Mesenteric fat pad (tissue), 1 donor: ENCODE measurements at places on chromosomes 7 and 10. TPM values are rescaled to one million over a fixed set of nuclear protein-coding genes. Genes with fewer than 3 reads are reported as not detected.

Gene PNLIP
- 1.5 TPM for total RNA-seq

Gene R3HCC1L
- total RNA-seq, result 7.2 TPM

Gene ZPBP
- not detected for total RNA-seq

Gene TMEM229A
- total RNA-seq, result not detected

Gene GNAT3
- not detected for total RNA-seq

Gene OR2A12
- total RNA-seq, result not detected

Gene ADO
- 18.5 TPM for total RNA-seq

DNA sequence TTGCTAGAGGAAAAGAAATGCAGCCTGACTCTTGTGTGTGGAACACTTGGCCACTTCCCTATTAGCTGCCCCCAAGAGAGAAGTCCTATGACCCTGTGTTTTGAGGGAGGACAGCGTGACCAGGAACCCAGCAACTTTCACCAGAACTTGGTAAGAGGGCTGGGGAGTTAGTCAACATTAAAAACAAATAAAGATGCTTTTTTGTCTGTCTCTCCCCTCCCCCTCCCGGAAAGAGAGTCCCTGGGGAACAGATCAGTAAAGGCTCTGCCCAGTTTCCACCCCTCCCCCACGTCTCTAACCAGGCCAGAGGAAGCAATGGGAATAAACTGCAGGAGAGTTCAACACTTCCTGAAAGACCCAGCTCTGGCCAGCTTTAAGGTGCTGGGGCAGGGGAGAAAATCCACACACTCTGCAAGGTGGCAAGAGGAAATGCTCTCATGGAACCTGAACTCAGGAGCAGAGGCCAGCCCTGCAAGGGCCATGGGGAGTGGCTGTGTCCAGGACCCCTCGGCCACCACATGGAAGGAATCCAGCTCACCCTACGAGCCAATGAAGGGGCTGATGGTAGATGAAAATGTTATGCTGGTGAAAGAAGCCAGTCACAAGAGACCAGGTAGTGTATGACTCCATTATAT is 21.5 kb downstream of the SH3PXD2A start:
- no peak for DNase-seq

- DNase-seq, result no peak
Measured at GRCh38 chr7:22052674-22053365, 107.1 kb upstream of the CDCA7L start.

GRCh38 chr7:30038196-30038980 is 10.2 kb downstream of the PLEKHA8 start:
- no peak for DNase-seq

DNA sequence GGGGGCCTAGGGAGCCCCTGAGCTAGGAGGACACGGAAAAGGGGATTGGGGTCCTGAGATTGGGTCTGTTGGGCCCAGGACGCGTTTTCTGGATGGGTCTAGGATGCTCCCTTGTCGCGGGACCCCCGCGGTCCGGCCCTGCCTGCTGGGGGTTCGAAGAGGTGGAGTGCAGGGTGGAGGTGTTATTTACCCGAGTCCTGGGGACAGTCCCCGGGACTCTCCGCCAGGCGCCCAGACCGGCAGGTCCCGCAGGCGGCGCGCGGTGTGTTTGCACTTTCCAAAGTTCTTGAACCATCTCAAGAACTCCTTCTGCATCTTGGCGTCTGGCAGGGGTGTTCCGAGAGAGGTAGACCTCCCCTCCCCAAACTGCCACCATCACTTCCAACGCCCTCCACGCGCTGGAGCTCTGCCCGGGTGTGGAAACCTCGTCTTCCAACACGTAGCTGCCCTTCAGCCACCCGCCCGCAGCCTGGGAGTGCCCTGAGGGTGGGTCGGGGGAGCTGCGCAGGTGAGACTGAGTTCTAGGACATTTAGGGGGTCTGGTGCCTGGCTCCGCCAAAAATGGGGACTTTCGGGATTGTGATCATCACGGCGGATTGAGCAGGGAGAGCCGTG is 569 bp downstream of the CAV1 start:
- peak; percentile 90 for DNase-seq

DNA sequence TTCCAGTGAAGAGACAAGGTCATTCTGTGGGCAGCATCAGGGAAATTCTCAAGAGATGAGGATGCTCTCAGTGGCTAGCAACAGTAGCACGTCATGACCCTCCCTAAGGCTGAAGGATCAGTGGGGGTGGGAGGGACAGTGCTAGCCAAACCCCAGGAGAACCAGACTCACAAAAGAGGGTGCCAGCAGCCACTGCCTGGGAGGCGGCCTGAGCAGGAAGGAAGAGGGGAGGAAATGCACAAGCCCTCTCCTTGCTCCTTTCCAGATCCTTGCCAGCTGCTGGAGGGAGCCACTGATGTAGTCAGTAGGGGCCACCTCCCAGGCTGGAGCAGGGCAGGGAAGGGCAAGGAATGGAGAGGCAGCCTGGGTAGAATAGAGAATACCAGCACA is 302.7 kb downstream of the RPS24 start:
- DNase-seq, result peak; percentile 74

GRCh38 chr7:7100432-7100849 is 81.9 kb upstream of the C1GALT1 start:
- DNase-seq, result no peak

DNA sequence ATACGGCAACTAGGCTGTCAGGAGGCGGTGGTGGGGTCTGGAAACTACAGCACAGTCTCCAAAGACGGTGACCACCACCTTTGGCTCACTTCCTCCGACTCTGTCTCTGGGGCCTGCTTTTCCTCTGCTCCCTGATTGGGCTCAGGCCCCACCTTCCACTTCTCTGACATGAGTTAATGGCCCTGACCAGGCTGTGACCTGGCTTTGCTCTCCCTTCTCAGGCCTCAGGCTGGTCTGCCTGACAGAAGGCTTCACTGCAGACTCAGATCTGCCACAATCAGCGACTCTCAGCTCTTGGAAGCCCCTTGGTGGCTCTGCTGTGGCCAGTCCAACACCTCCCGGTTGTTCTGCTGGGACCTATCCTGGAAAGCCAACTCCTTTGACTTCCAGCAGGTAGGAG is 7.7 kb downstream of the STYXL1 start:
- no peak for DNase-seq

DNA sequence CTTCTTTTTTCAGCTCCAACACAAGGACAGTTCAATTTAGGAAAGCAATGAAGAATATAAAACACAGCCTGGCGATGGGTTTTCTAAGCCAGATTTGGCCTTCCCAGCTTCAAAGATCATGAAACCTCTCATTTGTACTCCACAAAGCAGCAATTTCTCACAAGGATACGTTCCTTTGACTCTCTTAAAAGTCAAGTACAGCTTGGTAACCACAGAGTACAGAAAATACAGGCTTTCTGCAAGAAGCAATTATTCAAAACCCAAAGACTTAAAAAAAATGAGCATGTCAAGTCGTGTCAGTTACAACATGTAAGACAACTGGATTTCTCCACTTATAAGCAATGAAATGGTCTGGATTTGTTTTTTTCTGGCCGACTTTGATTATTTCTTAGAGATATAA is 321.4 kb downstream of the FGFR2 start:
- no peak for DNase-seq

DNA sequence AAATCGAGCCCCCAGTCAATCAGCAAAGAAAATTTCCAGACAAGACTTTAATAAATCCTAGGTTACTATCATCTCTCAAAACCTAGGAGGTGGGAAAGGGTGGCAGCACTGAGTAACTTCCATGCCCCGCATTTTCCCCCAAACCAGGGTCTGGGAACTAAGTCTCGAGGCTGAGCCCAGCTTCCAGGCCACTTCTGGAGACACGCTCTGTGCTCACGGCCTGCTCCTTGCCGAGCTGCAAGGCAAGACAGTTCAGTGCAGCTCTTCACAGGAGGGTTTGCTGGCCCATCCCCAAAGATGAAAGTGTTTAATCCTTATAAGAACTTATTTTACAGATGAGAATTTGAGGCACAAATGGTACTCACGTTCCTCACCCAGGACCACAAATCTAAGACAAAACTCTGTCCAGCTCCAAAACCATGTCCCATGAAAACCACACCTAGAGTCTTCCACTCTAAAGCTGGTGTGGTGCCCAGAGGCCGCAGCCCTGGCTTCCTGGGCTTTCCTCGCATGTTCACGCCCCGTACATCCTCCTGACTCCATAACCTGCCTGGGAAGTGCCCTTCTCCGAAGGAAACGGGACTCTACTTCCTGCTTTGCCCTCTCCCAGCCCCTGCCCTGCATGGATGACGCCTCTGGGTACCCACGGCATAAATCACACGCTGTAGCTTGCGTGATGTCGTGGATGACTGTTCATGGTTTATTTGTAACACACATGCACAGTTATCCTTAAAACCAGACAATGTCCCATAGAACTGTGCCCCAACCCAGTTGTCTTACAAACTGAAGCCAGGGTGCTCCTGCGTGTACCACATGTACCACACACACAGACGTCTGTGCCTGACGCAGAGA is 201.2 kb downstream of the DIP2C start:
- peak; percentile 84 for DNase-seq

DNA sequence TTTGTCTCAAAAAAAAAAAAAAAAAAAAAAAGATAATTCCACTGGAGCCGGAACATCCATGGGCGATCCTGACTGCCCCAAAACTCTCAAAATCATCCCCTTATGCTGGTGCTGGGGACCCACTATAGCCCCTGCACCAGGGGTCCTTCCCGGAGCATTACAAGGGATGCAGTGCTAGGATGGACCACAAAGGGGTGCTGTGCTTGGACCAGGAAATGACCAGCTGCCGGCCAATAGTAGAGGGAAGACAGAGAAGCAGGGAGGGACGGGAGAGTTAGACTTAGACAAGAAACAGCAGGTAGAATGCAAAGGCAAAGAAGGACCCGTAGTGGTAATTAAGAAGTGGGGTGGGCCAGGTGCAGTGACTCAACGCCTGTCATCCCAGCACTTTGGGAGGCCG is 40.5 kb downstream of the RCC1L start:
- no peak for DNase-seq

GRCh38 chr7:37775921-37776320 is 72.5 kb upstream of the NME8 start:
- no peak for DNase-seq
